ENCODE measurements at places on chromosomes 2 and 18.
A peak's percentile ranks its signal among the peaks of the same experiment; 100 is the strongest.

DNA sequence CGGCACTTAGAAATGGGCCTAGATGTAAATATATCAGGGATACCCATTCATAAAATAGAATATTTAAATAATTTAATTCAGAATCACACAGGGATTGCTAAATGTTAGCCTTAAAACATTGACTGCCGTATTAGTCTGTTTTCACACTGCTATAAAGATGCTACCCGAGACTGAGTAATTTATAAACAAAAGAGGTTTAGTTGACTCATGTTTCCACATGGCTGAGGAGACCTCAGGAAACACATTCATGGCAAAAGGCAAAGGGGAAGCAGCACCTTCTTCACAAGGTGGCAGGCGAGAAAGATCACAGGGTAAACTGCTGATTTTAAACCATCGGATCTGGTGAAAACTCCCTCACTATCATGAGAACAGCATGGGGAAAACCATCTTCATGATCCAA, 223.6 kb upstream of the GULP1 start:
- DNase-seq = no peak

DNA sequence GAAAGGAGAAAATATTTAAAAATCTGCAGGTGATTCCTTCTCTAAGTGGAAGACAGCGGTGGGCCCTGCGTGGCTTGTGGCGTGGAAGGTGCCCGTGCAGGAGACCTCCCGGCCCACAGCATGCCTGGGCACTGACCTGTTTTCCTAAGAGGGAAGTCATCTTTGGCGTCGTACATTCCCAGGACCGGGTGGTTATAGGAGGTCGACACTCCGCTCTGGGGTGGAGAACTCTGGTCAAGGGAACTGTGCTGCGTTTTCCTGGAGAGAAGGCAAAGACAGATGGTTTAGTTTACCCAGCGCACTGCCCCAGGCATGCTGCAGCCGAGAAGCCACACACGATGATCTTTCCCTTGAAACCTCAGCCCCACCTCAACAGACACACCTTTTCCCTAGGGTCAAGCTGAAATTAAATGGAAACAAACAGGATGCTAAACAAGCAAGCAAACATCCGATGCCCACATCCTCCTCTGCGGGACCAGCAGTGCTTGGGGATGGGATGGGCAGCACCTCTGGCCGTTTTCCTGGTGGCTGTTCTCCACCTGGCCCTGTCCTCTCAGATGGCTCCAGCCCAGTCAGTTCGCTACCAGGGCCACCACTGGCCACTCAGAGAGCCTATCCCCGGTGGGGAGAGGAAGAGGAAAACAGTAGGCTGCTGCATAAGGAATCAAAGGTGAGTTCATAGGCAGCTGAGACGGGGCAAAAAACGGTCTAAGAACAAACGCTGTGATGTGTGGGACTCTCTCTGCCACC, 244.1 kb downstream of the HDAC4 start:
- DNase-seq = no peak

- no peak for DNase-seq
These were observed 82.2 kb upstream of the SLC1A4 start for GRCh38 chr2:64906853-64907536.

DNA sequence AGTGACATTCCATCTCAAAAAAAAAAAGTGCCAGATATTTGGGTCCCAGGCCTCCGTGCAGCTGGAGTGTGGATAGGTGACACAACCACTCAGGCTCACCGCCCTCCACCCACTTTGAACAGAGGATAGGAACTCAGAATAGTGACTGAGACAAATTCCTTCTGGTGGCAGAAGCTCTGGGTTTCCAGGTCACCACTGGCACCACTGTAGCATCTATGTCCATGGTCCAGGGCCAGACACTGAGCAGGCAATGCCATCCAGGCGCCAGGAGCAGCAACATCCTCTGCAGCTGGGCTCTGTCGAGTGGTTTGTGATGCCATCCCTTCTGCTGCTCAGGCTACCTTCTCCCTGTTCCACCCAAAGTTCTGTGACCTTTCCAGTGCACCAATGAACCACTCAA, 81.5 kb upstream of the PTPRM start:
- DNase-seq = no peak

DNA sequence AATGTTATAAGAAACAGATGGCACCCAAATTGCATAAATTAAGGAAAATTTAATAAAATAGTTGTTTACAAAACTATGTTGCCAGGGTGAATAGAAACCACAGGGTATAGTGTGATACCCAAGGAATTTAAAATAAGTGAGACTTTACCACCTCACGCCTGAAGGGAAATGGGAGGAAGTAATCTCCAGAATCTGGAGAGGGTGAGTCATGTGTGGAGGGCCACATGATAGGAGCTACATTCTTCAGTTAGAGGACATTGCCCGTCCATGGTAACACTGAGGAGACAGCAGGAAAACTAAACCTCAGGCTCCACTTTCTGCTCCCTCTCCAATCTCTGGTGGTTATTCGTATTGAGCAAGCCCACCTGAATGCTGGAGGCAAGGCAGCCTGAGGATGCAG, 97.2 kb upstream of the NXPH2 start:
- DNase-seq = no peak

GRCh38 chr2:101872480-101872879, 119.3 kb upstream of the IL1R2 start:
- no peak for DNase-seq

DNA sequence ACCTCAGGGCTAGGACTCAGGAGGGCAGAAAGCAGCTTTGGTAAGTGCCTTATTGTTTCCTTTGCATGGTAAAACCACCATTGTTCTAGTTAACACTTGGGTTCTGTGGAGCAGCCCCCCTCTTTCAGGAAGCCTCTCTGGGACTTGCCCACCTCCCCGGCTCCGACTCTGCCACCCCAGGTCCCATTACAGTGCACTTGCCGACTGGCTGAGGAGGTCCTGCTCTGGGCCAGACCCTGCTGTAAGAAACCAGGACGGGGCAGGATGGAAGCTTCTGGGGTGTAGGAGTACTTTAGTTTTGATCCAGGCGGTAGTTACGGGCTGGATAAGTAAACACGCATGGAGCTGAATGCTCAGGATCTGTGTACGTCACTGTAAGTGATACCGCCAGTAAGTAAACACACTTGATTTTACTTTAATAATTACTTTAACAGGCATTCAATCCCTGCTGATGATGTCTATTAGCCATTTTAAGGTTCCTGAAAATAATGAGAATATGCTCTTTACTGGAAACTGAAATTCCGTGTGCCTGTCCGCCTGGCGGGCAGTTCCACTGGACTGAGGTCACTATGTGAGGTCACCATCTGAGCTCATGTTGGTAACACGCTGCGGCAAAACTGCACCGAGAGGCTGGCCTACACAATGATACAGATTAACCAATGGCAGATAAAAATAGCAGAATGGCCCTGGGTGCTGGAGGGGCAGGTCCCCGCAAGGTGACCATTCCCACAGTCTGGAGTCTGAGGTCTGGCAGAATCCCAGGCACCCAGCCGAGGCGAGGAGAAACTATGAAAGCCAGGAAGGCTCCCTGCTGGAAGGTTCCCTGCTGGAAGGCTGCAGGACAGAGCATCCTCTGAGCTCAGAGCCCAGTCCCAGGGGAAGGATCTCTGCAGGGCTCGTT, 25.2 kb downstream of the HS1BP3 start:
- DNase-seq = peak; percentile 31

GRCh38 chr2:45845566-45845965, 194.1 kb downstream of the PRKCE start:
- no peak for DNase-seq

- DNase-seq = no peak
These were observed 31.7 kb upstream of the NT5C1B start for GRCh38 chr2:18620867-18621632.

GRCh38 chr18:63161032-63161760, 158.4 kb downstream of the BCL2 start:
- no peak for DNase-seq

GRCh38 chr2:161138429-161138828, 21.8 kb upstream of the TANK start:
- DNase-seq = no peak

GRCh38 chr2:37676274-37676673, 4.8 kb upstream of the CDC42EP3 start:
- no peak for DNase-seq

DNA sequence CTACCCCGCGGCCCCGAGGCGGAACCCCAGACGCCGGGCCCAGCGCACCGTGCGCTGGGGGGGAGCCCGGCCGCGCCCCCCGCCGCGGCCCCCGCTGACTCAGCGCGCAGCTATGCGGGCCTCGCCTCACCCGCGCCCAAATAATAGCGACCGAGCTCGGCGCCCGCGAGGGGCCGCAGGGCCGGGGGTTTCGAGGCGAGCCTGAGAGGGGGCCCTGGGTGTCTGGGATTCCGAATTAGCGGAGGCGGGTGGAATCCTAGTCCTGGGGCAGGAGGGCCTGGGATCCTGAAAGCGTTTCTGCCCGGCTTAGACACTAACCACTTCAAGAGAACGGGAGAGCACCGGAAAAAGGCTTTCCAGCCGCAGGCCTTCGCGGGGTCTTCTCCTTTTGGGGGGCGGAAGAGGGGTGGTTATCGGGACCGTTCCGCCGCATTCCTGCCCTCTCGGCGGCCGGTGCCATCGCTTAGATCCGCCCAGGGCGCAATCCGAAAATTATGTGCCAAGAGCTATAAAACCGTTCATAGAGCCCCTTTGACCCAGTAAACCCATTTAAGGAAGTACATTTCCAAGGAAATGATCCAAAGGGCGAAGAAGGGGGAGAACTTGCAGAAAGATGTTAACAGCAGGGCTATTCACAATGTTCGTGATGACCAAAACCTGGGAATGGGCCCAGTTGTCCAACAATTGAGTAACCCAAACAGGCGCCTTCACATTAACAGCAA, 681 bp upstream of the ROCK2 start:
- peak; percentile 50 for DNase-seq

DNA sequence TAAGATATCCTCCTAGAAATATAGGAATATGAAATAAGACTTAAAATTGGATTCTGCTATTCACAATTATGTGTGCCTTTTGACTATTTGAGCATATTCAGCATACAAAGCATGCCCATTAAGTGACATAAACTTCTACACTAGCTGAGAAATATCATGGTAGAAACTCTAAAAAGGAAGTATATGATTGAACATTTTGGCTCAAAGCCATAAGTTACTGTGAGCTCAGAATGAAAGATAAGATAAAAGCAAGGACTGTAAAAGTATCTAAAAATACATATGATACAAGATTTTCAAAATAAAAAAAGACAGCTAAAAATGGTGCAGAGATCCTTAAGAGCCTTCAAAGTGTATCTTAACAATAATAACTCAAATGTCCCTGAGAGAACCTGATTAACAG, 340.5 kb upstream of the SLC39A10 start:
- DNase-seq = no peak

DNA sequence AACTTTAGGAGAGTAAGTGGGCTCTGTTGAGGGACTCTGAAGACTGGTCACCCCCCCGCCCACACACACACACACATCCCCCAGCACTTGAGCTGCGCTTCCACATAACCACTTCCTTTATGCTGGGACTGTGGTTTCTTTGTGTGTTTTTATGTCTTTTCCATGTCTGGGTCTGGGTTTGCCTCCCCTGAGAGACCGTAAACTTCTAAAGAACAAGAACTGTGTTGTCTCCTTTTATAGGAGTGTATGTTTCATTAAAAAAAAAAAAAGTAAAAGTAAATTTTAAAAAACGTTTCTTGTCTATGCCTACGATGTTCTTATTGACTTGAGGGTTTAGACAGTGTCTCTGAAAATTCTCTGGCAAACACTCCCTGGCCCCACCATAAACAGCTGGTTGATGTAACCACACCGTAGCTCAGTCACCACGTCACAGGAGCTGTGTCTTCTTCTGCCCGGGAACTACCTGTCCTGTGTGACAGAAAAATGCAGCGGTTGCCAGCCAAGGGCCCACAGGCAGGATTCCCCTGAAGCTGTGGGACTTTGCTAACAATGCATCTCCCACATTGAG, 68.0 kb downstream of the KLHL29 start:
- no peak for DNase-seq

GRCh38 chr18:363301-364085, 95.6 kb upstream of the THOC1 start:
- DNase-seq = no peak

DNA sequence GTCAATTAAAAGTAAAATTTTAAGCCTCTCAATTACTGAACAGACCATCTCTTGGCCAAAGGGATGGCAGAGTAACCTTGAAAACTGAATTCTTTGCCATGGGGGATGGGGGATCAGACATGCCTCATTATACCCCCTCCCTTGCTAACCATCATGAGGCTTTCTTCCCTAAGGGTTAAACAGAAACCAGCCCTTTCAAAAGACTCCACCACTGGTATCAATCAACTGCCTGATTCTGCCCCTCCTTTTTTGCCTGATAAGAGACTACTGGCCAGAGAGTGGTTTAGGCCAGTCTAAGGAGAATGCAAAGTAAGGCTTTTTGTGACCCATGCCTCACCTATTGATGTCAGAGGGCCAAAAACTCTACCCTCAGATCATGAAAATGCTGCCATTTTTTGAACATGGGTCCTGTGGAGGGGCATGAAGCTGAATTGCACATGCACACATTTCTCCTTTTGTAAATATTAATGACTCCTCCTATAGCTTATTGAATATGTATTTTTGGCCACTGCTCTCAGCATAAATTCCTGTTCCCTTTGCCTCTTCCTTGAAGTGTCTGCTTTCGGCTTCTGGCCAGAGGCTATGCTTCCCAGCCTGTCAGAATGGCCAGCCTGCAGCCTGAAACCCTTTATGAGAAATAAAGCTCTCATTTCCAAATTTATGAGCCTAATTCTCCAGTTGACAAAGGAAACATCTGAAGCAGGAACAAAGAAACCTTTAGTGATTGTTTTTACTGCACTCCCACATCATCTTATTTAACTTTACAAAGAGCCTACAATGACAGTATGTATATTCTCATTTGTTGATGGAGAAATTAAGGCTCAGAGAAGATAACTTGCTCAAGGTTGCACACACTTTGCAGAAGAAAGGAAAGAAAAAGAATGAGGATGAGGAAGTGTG, 270.7 kb upstream of the CELF4 start:
- DNase-seq = no peak

DNA sequence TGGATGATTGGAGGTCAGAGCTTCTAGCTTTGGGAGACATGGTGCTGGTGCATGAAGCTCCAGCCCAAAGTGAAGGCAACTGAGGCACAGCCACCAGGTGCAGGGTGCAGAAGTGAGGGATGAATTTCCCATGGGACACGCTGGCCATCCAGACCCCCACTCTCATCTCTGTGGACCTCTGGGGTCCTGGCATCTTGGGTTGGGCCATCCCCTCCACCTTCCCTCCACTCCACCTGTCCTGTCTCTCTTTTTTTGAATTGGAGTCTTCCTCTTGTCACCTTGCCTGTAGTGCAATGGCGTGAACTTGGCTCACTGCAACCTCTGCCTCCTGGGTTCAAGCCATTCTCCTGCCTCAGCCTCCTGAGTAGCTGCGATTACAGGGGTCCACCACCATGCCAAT, 3.4 kb downstream of the NGEF start:
- no peak for DNase-seq

DNA sequence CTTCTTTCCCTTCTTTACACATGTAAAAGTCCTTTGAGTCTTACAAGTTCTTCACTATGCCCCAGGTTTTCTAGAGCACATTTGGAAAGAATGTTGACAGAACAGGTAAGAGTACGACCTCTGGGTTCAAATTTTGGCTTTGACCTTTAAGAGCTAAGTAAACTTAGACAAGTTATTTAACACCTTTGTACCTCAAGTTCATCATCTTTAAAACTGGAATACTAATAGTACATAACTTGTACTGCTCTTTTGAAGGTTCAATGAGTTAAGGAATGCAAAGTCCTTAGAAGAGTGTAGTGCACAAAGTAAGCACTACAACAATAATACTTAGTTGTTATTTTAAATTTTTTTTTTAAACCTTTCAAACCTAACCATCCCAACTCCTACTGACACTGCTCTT, 156.6 kb downstream of the TMEFF2 start:
- no peak for DNase-seq
